PC-3 (cell line): ENCODE measurements at places on chromosomes 3 and 15. TPM values are rescaled to one million over a fixed set of nuclear protein-coding genes. Genes with fewer than 3 reads are reported as not detected.

DNA sequence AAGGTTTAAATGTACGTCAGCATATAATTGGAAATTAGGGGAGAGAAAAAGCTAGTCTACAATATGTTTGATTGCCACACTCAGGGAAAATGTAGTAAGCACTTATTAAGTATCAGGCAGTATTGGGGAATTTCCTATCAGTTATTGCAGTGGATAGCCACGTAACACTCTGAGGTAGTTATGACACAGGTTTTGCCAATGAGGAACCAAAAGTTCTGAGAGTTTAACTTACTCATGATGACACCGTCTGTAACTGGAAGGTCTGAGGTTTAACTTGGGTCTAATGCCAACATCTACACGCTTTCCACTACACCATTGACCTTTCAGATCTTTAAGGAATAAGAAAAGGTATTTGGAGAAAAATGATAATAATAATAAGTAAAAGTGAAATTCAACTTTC lies 89.5 kb downstream of the ZMAT3 start:
- H3K27ac ChIP-seq: no peak overlapping the region
- no peaks in the 10 kb centered on the region for H3K27me3 ChIP-seq
- no peak overlapping the region for H3K4me3 ChIP-seq

GRCh38 chr3:28903171-28903601 lies 377.7 kb upstream of the RBMS3 start:
- H3K4me1 ChIP-seq: no peaks in the 10 kb centered on the region
- H3K36me3 ChIP-seq: no peaks in the 10 kb centered on the region
- no peaks in the 10 kb centered on the region for H3K27me3 ChIP-seq
- no peak overlapping the region for H3K27ac ChIP-seq
- DNase-seq: no peak

- H3K36me3 ChIP-seq: no peaks in the 10 kb centered on the region
- DNase-seq: no peak
- H3K4me1 ChIP-seq: peaks cover 29% of the 10 kb centered on the region
- H3K27me3 ChIP-seq: no peaks in the 10 kb centered on the region
- H3K27ac ChIP-seq: no peak overlapping the region
- no peak overlapping the region for H3K4me3 ChIP-seq
These were observed 30.8 kb upstream of the MAGEF1 start for GRCh38 chr3:184742676-184743135.

- DNase-seq: no peak
- H3K36me3 ChIP-seq: no peaks in the 10 kb centered on the region
- H3K27me3 ChIP-seq: no peaks in the 10 kb centered on the region
- no peak overlapping the region for H3K4me3 ChIP-seq
- H3K4me1 ChIP-seq: no peaks in the 10 kb centered on the region
These were observed 13.7 kb upstream of the VEPH1 start for GRCh38 chr3:157516928-157517327.

The RAB6B gene
- total RNA-seq: 0.22 and 0.75 TPM in 2 replicates

DNA sequence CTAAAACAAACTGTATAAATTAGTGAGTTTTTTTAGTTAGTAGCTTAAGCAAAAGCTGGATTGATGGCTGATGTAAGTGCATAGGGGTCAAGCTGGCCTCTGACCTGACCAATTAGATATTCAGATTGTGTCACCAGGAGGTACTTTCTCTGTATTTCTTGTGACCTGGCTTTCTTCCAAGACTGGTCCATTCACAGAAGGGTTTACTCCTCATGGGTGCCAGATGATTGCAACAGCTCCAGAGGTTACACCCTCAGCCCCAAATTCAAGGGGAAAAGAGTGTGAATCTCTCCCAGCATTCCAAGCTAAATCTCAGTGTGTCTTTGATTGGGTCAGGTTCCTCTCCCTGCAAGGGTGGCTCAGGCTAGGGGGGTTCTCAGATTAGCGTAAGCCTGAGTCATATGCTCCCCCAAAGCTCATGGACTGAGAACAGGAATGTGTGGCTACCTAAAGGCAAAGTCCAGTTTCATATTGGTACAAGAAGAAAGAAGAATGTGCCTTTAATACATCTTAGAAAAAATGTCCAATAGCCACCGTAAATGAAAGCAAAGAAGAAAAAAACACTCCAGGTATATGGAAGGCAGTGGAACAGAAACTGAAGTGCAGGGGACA lies 16.5 kb downstream of the PML start:
- H3K36me3 ChIP-seq: peaks cover 5% of the 10 kb centered on the region; the same call in 1 of the 2 replicates
- no peak overlapping the region for H3K27ac ChIP-seq
- no peak overlapping the region for H3K4me3 ChIP-seq
- DNase-seq: no peak
- H3K27me3 ChIP-seq: no peaks in the 10 kb centered on the region

GRCh38 chr3:136750897-136751315 lies 1.3 kb downstream of the STAG1 start:
- H3K4me3 ChIP-seq: peak overlapping the region; percentile 73
- H3K27me3 ChIP-seq: no peaks in the 10 kb centered on the region

The AMIGO3 gene
- total RNA-seq: 1.8 and 2.1 TPM in 2 replicates
